Vein endothelial cell (primary cell): ENCODE measurements at places on chromosomes 2 and 18. TPM values are rescaled to one million over a fixed set of nuclear protein-coding genes. Genes with fewer than 3 reads are reported as not detected.

Gene GRB14
- total RNA-seq = 5.1 and 5.9 TPM in 2 replicates

Gene RETSAT
- 49.2 and 67.9 TPM in 2 replicates for total RNA-seq

Gene ACOXL
- total RNA-seq = not detected in 2 replicates

Gene C2orf80
- total RNA-seq = not detected in 2 replicates

Gene LHCGR
- not detected in 2 replicates for total RNA-seq

Gene ITGB6
- total RNA-seq = under 0.01 and 0.10 TPM in 2 replicates
